Occipital lobe (tissue), 3 donors: ENCODE measurements at places on chromosomes 6 and 20.

- no peak for DNase-seq
Measured at GRCh38 chr6:125102411-125102810, 51.2 kb upstream of the TPD52L1 start.

- DNase-seq, result no peak
Measured at GRCh38 chr6:100506651-100507050, 41.9 kb upstream of the SIM1 start.

GRCh38 chr6:118101220-118101619 lies 194.2 kb downstream of the SLC35F1 start:
- DNase-seq, result no peak

GRCh38 chr6:167691533-167692312 lies 135.0 kb upstream of the AFDN start:
- DNase-seq, result no peak

DNA sequence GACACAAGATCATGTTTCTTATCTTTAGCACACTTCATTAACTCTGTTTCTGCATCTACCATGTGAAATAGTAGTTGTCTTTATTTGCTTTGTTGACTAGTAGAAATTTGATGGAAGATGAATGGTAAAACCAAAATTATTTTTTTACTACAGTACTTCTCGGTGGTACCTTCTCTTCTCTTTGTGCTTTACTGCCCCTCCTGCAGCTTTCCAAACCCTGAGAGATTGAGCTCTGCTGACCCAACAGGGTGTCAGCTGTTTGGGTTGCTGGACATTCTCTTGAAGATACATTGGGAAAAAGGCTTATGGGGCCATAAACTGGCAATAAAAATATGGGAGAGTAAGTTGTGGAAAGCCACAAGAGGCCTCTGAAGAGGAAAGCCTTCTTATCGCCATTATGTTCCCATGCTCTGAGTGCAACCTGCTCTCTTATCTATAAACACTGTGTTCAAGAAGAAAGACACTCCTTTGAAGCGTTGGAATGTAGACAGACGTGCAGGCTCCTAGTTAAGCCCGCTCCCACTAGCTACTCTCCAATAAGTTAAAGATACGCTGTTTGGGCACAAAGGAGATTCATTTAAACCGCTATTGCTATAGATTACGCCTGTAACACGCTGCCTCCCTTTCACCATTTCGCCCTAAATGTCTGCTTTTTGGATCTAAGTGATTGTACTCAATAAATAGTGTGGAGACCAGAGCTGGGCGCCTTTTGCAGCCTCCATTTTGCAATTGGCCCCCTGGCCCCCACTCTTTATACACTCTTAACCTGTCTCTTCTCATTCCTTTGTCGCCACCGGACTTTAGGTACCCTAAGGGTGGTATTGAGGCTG lies 60.1 kb upstream of the PRSS16 start:
- no peak for DNase-seq

DNA sequence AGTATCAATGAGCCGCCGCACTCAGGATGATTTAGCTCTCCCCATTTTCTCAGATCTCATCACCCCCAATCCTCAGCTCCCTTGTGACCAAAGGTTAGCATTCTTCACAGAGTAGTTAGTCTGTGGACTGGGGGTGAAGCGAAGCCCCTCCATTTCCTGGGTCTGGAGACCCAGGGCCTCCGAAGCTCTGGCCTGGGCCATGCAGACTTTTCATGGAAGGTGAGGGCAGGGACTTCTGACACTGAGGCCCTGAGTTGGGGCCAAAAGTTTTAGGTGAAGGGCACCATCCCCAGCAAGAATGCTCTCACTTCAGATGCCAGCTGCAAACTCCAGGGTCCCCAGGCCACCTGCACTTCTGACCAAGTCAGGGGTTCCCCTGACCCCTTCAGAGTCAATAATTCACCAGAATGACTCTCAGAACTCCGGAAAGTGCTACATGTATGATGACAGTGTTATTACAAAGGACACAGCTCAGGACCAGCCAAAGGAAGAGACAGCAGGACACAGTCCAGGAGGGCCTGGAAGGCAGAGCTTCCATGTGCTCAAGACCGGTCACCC lies 65.7 kb upstream of the DUSP22 start:
- DNase-seq, result no peak

GRCh38 chr20:13251904-13252297 lies 30.8 kb downstream of the ISM1 start:
- no peak for DNase-seq

DNA sequence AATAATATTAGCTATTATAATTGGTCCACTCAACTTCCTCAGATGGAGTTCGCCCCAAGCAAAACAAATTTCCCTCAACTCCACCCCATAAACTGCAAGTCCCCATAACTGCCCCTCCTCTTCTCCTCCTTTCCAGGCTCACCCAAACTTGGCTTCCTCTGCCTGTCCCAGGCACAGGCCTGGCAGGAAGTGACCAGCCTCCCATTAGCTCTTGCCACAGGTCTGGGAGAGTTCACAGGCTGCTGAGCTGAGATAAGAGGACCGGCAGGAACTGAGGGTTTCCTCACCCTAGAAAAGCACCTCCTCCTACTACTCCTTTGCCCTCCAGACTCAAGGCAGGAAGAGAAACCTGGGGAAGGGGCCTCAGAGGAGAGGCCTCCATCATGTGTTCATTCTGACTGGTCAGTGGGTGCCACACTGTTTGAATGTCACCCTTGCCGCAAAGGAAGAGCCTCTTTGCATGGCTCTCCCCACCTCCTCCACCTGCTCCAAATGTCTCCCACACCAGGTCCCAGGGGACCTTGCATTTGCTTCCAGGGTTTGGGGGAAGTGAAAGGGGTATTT lies 24.5 kb upstream of the SMIM29 start:
- DNase-seq, result no peak

GRCh38 chr6:43544461-43544860 lies 27.6 kb downstream of the POLR1C start:
- DNase-seq, result no peak

DNA sequence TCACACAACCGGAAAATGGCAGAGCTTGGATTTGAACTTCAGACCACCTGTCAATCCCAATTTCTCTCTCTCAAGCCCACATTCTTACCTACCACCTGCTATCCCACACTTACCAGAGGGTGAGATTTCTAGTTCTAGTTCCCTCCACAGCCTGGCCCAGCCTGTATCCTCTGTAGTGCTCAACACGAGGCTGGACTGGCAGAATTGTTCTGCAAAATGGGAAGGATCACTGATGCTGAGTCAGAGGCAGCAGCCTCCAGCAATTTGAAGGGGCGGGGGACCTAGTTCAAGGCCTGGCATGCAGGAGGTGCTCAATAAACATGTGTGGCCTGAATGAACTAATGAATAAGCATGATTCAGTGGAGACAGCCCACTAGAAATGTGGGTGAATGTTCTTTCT lies 53.6 kb upstream of the TTPAL start:
- no peak for DNase-seq

DNA sequence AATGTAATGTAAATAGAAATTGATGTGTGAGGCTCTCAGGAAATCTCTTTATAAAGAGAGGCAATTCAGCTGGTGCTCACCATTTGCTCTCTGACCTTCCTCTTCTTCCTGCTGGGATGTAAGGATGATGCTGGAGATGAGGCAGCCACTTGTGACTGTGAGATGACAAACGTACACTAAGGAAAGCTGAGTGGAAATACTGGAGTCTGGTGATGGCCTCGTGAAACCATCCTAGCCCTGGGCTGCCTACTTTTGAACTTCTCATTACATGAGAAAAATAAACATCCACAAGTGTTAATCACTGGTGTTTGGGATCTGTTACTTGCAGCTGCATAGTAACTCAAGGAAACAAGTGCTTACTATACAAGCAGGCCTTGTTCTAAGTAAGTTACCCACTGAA lies 114.9 kb upstream of the NHSL1 start:
- DNase-seq, result no peak

DNA sequence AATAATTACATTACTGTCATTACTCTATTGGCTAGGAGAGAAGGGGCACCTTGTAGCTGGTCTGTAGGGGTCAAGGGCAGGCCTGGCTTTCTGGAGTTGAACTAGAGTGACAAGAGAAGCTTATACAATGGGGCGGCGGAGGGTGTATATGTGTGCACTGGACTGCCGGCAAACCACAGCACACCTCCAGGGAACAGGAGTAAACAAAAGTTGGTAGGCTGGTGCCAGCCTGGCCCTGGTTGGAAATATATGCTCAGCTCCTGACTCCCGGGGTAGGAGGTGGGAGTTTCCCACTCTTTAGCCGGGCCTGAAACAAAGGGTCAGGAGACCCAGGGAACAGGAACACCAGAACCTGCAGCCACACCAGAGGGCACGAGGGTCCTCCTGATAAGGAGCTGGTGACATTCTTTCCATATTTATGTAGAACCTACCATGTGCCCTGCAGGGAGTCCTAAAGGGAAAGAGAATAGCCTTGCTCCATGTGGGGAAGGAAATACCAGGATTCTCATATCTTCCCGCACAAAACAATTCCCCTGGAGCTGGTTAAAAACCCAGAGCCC lies 5.1 kb downstream of the C6orf132 start:
- no peak for DNase-seq

- no peak for DNase-seq
Measured at GRCh38 chr6:13453771-13454251, 33.6 kb downstream of the GFOD1 start.

GRCh38 chr6:37788259-37788658 lies 31.3 kb upstream of the ZFAND3 start:
- no peak for DNase-seq

- no peak for DNase-seq
Measured at GRCh38 chr6:153927867-153928266, 111.2 kb upstream of the OPRM1 start.

DNA sequence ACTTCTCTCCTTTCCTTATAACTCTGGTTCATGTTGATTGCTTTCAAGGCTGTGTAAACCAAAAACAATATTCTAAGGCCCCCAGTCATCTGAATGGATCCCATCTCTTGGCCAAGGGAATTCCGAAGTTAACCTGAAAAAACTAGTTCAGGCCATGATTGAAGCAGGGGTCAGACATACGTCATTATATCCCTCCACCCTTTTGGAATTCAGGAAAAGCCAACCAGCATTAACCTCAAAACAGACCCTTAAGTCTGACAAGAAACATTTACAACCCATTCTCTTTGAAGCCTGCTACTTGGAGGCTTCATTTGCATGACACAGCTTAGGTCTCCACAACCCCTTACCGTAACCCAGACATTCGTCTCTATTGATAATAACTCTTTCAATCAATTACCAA lies 39.7 kb downstream of the SLC26A8 start:
- no peak for DNase-seq

DNA sequence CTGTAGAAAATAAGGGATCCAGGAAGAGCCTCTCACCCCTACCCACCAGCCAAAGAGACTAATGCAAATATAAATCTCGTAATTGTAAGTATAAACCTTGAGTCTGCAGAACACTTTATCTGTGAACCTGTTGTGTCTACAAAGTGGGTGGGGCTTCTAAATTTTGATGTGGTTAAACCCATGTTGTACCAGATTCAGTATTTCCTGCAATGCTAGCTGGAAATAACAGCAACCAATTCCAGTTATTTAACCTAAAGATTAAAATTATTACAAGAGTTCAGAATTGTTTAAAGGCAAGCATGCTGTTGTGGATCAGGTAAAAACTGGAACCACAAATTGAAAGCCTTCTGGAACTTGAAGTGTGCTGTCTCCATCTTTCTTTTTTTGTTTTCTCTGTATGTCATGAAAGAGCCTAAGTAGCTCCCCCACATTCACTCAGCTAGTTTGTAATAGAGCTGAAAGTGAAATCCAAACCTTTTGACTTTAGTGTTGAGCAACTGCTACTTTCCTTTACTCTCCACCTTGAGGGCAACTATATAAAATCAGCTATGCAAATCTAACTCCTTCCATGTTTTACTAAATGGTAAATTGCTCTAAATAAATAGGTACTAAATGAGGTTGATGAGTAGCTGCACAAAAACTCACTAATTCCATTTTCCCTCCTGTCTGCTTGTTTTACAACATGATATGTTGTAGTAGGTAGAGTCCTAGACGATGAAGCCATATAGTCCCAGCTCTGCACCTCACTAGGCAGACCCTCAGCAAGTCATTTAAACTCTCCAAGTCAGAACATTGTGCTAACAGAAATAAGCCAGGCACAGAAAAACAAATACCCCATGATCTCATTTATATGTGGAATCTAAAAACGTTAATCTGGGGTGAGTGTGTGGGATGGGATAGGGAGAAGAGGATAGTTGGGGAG lies 17.9 kb upstream of the THEMIS start:
- no peak for DNase-seq

GRCh38 chr20:63635431-63636141 lies 8.7 kb upstream of the GMEB2 start:
- DNase-seq, result no peak

GRCh38 chr20:32350421-32350820 lies 7.7 kb upstream of the ASXL1 start:
- no peak for DNase-seq

GRCh38 chr20:17631576-17632319 lies 50.3 kb downstream of the RRBP1 start:
- DNase-seq, result no peak

DNA sequence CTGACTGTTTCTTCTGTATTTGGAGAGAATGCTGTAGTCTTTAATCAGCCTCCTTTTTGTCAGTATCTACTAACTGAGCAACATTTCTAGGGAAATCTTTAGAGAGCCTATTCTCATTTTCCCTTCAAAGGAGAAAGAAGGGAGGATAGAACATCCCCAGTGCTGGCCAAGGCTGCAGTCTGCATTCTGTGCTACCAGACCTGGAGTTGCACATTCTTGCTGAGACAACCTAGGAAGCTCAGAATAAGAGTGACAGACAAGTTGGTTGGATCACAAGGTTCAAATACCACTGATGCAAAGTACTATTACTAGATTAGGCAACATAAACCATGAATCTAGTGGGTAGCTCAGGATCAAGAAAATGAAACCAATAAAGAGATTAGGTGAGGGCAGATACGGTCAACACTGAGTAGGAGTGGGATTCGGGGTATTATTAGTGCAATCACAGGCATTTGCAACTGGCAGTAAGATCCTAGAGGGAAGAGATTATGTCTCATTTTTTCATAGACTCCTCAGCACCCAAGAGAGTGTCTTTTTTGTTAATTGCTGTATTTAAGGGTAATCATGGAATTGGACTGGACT lies 213.5 kb upstream of the FAM83B start:
- DNase-seq, result no peak

DNA sequence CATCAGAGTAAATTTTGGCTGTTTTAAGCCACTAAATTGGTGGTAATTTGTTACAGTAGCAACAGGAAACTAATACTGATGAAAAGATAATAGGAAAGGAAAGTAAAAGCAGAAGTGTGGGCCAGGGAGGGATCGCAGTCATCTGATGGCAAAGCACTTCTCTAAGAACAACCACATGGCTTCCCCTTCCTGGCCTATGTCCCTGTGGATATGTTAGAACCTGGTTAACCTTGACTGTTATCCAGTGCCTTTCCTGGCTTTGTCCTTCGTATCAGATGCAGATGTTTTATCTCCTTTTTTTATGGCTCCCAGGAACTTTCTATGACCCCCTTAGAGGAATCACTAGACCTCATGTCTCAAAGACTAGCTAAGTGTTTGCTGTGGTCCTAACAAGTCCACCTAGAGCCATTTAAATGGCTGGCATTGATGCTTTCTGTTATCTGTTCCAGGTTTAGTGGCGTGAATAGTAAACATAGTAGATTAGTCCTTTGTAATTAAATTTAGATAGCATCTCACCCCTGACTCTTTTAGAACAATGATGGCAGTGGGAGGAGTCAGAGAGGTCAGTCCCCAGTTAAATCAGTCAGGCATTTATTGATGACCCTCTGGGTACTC lies 79.2 kb upstream of the PHACTR2 start:
- DNase-seq, result no peak

GRCh38 chr6:4370066-4370465 lies 234.7 kb upstream of the ECI2 start:
- no peak for DNase-seq
